Esophagus squamous epithelium (tissue), 5 donors: ENCODE measurements at places on chromosomes 2 and 18.

DNA sequence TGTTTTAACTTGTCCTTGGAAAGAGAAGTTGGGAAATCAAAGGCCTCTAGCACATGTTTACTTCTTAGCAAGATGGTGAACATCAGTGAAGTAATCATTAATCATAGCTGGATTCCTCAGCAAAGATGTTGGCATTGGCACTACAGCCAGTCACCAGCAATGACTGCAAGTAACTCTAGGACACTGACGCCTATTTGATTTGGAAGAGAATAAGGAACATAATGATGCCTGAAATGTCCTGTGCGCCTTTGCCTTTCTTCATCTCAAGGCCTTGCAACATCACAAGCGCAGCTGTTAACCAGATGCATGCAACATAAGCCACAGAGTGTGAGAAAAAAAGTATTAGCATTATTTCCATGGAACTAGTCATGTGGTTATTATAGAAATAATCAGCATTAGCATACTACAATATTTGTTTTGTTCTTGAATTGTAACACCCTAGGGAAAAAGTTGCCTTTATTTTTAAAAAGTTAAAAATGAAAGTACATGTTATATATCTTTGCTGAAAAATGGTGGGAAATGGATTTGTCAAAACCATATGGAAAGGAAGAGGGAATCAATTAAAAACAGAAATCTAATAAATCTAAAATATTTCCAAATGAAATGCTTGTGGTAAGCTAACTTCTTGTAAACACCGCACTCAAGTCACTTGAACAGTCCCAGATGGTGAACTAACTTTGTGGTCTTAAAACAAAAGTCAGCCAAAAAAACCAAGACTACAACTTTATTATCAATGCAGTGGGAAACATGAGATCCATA lies 55.6 kb downstream of the THADA start:
- H3K27ac ChIP-seq = no peak overlapping the region
- no peaks in the 10 kb centered on the region for H3K36me3 ChIP-seq
- DNase-seq = no peak

- no peak for DNase-seq
- H3K27me3 ChIP-seq = no peaks in the 10 kb centered on the region
- no peaks in the 10 kb centered on the region for H3K36me3 ChIP-seq
- no peak overlapping the region for H3K4me3 ChIP-seq
- no peaks in the 10 kb centered on the region for H3K4me1 ChIP-seq
Measured at GRCh38 chr2:201483342-201483741, 31.8 kb downstream of the STRADB start.

DNA sequence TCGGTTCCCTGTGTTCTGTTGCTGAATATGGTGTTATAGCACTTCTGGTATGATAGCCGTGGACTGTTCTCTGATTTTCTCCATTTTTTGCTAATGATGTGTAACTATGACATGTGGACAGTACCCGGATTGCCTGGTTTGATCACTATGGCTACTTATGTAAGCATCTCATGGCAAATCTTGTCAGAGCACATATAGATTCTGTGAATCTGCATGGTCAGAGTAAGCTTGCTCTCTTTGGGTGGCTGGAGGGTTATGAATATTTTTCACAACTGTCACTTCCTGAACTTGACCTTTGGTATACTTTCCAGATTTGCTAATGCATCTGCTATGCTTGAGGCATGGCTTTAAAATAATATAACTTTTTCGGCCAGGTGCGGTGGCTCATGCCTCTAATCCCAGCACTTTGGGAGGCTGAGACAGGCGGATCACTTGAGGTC lies 36.8 kb upstream of the ATP8B1 start:
- H3K4me3 ChIP-seq = no peak overlapping the region
- H3K36me3 ChIP-seq = no peaks in the 10 kb centered on the region
- H3K27ac ChIP-seq = no peak overlapping the region
- no peaks in the 10 kb centered on the region for H3K27me3 ChIP-seq

- no peaks in the 10 kb centered on the region for H3K36me3 ChIP-seq
- DNase-seq = no peak
- no peaks in the 10 kb centered on the region for H3K4me1 ChIP-seq
- no peak overlapping the region for H3K27ac ChIP-seq
- H3K27me3 ChIP-seq = peaks cover 7% of the 10 kb centered on the region
- H3K4me3 ChIP-seq = no peak overlapping the region
Measured at GRCh38 chr2:41698678-41699422, 349.0 kb upstream of the PKDCC start.

DNA sequence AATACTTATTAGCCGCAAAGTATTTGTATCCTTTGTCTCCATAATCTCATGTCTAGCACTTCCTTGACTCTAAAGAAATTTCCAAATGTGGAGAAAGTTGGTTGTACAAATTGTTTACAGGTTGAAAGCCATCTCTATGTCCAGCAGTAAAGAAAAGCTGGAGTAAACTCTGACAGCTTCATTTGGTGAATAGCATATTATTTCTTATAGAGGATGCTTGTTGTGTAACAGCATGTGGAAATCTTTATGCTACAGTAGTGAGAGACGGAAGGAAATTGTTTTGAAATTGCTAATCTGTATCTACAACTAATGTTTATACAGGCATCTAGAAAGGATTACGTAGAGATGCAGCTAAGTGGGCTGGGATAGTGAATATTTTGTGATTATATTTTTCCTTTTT lies 78.5 kb downstream of the UGGT1 start:
- H3K4me3 ChIP-seq = no peak overlapping the region
- no peak overlapping the region for H3K27ac ChIP-seq
- no peaks in the 10 kb centered on the region for H3K4me1 ChIP-seq
- no peak for DNase-seq

DNA sequence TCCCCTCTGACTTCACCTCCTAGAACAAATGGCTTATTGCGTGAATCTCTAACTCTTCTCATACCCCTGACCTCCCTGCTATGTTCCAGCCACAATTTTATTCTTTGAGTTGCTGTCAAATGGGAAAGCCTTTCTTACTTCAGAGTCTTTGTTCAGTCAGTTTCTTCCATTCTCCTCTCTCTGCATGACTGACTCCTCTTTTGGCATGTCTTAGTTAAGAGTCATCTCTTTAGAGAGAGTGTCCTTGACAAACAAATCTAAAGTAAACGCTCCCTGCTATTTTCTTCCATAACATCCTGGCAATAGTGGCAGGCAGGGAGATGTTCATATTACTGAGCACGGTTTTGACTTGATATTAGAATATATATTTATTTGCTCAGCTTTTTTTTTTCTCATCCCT lies 170.7 kb upstream of the ERBB4 start:
- no peaks in the 10 kb centered on the region for H3K36me3 ChIP-seq
- no peak for DNase-seq
- peak overlapping the region; percentile 55 for H3K27ac ChIP-seq

DNA sequence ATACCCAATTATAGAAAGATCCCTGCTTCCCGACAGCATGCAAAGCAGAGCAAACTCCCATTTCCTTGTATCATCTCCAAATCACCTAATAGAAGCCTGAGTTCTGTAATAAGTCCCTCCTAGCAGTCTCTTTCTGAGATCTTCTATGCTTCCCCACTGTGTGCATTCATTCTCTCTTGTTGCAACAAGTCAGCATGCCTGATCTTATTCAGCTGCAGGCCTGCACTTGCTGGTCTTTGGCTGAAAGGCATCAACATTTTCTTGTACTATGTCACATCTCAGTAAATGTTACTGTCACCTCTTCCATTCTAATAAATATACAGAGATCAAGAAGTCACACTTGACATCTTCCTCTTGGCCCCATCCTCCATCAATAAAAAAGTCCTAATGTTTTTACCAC lies 449.9 kb upstream of the MEX3C start:
- H3K36me3 ChIP-seq = no peaks in the 10 kb centered on the region
- no peak overlapping the region for H3K4me3 ChIP-seq
- H3K4me1 ChIP-seq = no peaks in the 10 kb centered on the region
- no peak for DNase-seq
- no peaks in the 10 kb centered on the region for H3K27me3 ChIP-seq

- peak overlapping the region; percentile 23 for H3K4me3 ChIP-seq
- H3K27ac ChIP-seq = peak overlapping the region; percentile 79
- H3K36me3 ChIP-seq = peaks cover 3% of the 10 kb centered on the region
- H3K27me3 ChIP-seq = no peaks in the 10 kb centered on the region
Measured at GRCh38 chr18:77108001-77108692, 24.4 kb downstream of the MBP start.

DNA sequence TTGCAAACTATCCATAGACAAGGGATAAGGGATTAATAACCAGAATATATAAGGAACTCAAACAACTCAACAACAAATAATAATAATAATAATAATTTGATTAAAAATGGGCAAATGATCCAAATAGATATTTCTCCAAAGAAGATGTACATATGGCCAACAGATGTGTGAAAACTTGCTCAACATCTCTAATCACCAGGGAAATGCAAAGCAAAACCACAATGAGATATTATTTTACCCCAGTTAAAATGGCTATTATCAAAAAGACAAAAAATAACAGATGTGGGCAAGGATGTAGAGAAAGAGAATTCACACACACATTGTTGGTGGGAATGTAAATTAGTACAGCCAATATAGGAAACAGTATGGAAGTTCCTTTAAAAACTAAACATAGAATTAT lies 26.9 kb downstream of the DNAH7 start:
- no peak for DNase-seq
- no peaks in the 10 kb centered on the region for H3K27me3 ChIP-seq
- H3K4me3 ChIP-seq = no peak overlapping the region
- H3K27ac ChIP-seq = no peak overlapping the region
- no peaks in the 10 kb centered on the region for H3K4me1 ChIP-seq

GRCh38 chr2:195967336-195967735 lies 101.3 kb downstream of the DNAH7 start:
- no peaks in the 10 kb centered on the region for H3K27me3 ChIP-seq
- no peak for DNase-seq
- no peaks in the 10 kb centered on the region for H3K36me3 ChIP-seq

DNA sequence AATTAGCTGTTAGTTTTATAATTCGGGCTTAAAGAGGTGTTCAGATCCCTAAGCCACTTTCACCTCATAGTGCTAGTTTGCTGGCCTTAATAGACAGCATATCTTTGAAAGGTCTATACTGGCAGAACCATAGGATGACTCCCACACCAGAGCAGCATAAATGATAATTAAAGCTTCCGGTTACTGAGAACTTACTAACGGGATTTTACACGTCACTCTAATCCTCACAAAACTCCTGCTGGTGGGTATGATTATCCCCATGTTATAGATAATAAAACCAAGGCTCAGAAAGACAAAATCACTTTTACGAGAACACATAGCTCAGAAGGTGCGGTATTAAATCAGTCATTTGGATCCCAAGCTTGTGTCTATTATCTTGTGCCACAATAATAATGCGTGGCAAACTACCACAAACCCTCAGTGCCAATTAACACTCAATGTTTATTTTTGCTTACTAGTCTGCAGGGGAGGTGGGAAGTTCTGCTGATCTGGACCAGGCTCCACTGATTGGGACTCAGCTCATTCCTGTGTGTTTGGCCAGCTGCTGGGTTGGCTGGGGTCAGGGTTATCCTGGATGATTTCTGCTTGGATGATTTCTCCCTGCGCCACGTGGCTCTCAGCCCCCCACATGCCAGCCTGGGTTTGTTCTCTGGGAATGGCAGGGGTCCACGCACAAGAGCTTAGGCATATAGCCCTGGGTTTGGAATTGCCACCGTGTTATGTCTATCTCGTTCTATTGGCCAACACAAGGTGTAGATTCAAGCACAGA lies 62.3 kb downstream of the TRIB2 start:
- H3K27ac ChIP-seq = no peak overlapping the region
- no peaks in the 10 kb centered on the region for H3K27me3 ChIP-seq
- DNase-seq = no peak
- no peaks in the 10 kb centered on the region for H3K36me3 ChIP-seq
- no peaks in the 10 kb centered on the region for H3K4me1 ChIP-seq
- H3K4me3 ChIP-seq = no peak overlapping the region

DNA sequence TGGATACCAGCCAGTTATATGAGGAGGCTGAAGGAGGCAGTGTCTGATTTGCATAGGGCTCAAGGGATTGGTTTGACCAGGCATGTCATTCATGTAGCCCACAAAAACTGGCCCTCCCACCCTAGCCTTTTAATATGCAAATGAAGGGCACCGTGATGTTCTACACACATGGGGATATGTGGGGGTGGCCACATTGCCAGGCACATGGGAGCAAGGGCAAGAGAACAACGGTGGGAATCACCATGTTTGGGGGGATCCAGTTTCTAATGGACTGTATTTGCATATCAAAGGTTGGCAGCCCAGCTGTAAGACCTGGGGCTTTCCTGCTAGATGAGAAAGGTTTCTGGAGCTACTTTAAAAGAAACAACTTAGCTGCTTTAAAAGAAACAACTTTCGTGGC lies 65.1 kb upstream of the SLC25A52 start:
- no peak overlapping the region for H3K27ac ChIP-seq
- H3K27me3 ChIP-seq = no peaks in the 10 kb centered on the region
- no peak for DNase-seq
- no peaks in the 10 kb centered on the region for H3K4me1 ChIP-seq
- H3K4me3 ChIP-seq = no peak overlapping the region

DNA sequence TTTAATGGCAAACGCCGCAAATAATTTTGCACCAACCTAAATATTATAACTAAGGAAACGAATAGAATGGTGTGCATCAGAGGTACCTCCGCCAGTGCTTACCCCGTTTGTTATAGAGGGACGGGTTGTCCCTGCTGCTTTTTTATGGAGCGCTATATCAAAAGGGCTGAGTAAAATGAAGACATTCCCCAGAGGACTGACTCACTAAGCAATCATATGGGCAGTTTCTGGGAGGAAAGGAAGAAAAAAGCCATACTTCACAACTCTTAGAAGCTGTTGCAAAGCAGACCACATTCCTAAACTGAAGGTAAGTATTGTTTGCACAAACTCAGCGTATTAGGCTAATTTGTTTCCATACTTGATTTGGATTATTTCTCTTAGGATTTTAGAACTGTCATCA lies 12.9 kb downstream of the ID2 start:
- no peaks in the 10 kb centered on the region for H3K27me3 ChIP-seq
- no peak overlapping the region for H3K4me3 ChIP-seq
- DNase-seq = no peak
- no peaks in the 10 kb centered on the region for H3K36me3 ChIP-seq

DNA sequence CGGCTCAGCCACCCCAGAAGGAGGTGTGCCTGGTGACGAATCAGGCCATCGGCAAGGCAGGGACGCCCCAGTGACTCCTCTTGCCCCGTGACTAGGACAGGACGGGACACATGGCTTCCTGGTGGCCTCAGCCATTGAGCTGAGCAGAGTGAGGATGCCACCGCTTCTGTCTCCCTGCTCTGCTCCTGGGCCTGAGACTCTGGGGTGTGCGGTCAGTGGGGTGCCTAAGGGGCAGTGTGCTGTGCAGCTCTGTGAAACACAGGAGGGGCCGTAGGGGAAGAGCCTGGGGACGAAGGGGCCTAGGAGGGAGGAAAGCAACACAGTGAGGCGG lies 24.3 kb downstream of the IGFBP5 start:
- H3K27me3 ChIP-seq = no peaks in the 10 kb centered on the region
- no peak overlapping the region for H3K4me3 ChIP-seq
- peaks cover 5% of the 10 kb centered on the region for H3K4me1 ChIP-seq
